ENCODE measurements at places on chromosomes 11 and 22.

- no peak for DNase-seq
Observed at GRCh38 chr11:69335007-69335780, 41.2 kb downstream of the MYEOV start.

GRCh38 chr11:2301631-2302305 lies at the start of the genes C11orf21 and TSPAN32:
C11orf21 (minus strand) TSS chr11:2301918; CDS start chr11:2301808, 110 bp downstream.
TSPAN32 (plus strand) TSS chr11:2302013; CDS start chr11:2302150, 137 bp downstream.
- DNase-seq = peak; percentile 66

DNA sequence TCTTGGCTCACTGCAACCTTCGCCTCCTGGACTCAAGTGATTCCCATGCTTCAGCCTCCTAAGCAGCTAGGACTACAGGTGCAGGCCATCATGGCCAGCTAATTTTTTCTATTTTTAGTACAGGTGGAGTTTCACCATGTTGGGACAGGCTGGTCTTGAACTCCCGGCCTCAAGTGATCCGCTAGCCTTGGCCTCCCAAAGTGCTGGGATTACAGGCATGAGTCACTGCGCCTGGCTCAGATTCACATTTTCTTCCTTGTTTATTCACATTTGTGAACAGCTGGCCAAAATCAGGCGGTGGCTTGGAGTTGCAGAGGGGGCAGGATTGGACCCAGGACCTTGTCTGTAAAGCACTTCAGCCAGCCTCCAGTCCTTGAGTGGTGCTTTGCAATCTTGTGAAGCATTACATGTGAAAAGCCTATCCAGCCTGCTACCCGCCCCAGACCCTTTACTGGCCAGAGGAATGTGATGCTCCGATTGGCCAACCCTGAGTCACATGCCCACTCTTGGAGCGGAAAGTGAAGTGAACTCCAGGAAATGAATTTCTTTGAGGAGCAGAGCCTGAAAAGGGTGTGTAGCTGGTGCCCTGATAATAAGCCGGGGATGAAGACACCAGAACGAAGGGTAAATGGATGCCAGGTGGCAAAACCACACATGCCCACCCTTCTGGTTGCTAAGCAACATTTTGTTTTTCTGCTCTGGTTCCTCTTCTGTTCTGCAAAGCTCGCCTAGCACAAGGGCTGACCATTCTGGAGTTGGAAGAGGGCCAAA lies 62.6 kb upstream of the PTPRJ start:
- peak; percentile 65 for DNase-seq

GRCh38 chr11:112315057-112315720 lies 54.5 kb upstream of the PLET1 start:
- no peak for DNase-seq

DNA sequence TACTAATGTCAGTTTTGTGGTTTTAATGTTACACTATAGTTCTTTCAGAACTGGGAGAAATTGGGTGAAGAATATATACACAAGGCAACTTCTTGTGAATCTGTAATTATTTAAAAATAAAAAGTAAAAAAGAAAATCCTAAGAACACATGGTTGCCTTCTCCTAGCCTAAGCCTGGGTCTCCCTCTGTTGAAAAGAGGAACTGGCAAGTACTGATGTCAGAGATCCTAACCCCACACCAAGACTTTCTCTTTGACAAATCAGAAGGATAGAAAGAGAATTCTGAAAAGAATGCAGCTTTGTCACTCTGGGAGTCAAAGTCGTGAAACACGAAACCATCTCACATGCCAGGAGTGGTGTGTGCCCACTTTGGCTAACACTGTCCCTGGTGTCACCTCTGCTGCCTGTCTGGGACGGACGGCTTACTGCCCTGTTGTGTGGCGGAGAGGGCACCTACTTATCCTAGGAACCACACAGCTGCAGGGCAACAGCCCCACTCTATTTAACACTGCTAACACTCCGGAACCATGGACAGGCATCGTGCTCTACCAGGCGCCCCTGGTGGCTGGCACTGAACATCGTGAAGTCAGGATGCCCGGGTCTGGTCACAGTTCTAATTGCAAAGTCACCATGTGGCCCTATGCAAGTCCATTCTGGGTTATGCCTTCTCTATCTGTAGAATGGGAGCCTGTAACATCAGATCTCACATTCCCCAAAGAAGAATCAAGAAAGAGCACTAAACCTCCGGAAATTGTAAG lies 108.7 kb upstream of the CD82 start:
- DNase-seq = peak; percentile 34

- peak; percentile 90 for DNase-seq
Observed at GRCh38 chr11:119671051-119671450, 57.9 kb downstream of the NECTIN1 start.

- DNase-seq = no peak
Observed at GRCh38 chr11:6405052-6405667, 13.7 kb downstream of the APBB1 start.

DNA sequence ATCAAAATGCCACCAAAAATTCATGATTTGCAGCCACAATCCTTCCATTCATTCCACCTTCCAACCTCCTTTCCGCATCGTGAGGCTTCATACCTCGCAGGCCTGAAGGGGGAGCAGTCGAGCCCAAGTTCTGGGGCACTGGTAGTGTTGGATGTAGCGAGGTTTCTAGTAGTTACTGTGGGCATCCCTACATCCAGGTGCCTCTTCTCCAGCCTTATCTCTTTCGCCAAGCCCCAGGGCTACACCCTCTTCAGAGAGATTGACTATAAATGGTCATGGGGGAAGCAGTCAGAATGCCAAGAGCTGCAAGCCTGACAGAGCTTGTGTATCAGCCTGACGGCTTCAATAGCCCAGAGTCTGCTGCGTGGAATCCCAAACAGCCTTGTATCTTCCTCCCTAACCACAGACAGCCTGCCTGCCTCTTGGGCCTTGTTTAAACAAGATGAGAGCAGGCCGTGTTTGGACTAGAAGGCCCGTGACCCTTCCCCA lies 28.9 kb downstream of the CLMP start:
- no peak for DNase-seq

DNA sequence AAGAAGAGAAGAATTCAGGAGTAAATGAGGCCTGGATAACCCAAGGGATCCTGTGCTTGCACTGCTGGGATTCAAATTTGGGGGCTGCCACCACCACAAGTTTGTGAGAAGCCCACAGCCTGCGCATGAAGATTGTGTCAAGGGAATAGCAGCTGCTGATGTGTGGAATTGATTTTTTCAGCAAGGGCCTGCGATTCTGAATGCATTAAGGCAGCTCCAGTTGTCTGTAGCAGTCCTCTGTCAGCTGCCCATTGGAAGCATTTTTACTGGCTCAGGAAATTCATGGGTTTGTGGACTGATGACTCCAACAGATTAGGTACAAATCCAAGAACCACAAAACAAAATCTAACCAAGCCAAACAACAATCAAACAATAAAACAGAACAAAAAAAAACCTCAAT lies 14.0 kb downstream of the ARVCF start:
- no peak for DNase-seq

- DNase-seq = peak; percentile 37
Observed at GRCh38 chr11:128734103-128734831, 40.4 kb downstream of the FLI1 start.

- no peak for DNase-seq
Observed at GRCh38 chr11:22467741-22468140, 129.6 kb downstream of the SLC17A6 start.

DNA sequence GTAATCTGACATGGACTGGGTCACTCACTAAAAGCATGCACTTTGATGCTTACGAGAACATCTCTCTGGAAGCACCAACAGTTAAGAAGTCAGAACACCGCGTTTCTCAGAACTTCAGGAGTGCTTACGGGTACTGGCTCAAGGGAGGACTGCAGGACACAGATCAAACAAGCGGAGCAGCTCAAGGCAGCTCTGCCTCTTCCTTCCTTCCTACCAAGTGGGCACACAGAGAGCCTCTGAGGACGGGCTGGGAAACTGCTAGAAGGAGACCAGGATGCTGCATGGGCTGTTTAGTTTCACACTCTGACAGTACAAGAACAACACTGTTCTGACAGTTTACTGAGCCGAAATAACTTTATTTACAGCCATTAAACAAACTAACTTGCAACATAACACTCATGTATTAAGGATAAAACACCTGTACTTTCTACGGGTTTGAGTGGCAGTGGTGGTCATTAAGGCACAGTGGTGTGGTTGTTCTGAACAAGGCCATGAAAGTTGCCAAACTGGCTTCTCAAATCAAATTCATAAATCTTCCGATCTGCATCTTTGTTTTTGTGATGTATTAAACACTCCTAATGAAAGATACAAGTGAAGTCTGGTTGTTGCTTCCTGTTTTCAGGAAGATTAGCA lies 37.5 kb downstream of the ARFGAP3 start:
- no peak for DNase-seq

DNA sequence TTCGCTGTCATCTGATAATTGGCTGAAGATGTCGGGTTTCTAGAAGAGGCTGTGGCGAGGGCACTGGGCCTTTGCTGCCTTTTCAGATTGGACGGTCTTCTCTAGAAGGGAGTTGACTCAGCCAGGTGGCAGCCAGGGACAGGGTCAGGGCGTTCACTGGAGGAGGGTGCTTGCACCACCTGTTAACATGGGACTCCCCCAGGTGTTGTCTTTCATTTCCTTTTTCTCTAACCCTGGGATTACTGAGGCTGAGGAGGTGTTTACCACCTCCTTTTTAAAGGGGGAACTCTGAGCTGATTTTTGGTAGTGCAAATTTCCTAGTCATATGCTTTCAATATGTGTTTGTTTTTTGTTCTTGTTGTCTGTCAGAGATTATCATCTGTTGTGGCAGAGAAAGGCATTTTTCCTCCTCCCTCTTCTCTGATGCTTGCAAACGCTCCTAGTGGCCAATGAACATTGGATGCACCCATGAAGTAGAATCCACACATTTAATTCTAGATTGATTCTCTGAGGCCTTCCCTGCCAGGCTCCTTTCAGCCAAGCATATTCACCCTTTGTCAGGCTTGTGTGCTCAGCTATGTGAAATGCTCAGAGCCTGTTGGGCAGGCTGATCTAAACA lies 54.1 kb downstream of the LDLRAD3 start:
- no peak for DNase-seq

- DNase-seq = peak; percentile 30
Observed at GRCh38 chr22:38167988-38168407, 13.6 kb downstream of the PLA2G6 start.

DNA sequence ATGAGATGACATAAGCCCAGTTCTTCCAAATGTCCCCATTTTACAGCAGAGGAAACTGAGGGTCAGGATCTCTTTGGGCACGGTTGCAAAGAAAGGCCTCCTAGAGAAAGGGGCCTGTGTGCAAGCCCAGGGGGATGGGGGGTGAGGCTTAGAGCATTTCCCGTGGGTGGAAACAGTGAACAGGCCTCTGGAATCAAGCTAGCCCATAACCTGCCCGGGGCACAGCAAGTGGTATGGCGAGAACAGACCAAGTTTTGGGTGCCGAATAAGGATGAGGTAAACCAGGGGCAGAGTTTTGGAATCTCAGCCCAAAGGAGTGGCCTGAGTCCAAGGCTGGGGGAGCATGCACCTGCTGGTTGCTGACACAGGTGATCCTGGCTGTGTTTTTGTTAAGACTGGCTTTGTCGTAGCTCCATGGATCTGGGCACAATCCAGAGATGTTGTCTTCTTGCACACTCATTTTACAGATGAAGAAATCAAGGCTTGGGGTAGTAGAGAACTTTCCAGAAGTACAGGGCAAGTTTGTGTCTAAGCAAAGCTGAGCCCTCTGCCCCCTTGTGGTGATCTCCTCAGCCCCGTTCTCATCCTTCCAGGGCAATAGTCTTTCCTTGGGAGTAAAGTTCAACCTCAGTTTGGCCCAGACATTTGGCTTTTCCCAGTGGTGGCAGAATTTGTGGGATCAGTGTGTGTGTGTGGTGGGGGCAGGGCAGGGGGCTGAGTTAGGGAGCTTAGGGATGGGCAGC lies 53.5 kb upstream of the MYEOV start:
- DNase-seq = no peak

DNA sequence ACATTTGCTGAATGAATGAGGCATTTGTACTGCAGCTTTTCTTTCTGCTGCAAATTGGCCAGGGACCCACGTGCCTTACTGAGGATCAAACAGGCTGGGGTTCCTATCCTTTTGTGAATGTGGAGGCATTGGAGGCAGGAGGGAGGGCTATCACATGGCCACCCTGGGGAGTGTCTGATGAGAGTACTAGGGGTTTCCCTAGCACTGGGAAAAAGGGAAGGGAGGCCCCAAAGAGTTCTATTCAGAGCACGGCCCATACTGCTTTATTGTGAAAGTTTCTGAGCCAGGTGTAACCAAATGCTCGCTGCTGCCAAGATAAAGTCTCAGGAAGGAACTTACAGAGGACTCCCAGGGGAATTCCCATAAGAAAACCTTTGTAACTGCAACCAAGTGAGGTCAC lies 78.4 kb upstream of the ANO1 start:
- no peak for DNase-seq

- no peak for DNase-seq
Observed at GRCh38 chr22:43485502-43486089, 73.8 kb downstream of the MPPED1 start.

DNA sequence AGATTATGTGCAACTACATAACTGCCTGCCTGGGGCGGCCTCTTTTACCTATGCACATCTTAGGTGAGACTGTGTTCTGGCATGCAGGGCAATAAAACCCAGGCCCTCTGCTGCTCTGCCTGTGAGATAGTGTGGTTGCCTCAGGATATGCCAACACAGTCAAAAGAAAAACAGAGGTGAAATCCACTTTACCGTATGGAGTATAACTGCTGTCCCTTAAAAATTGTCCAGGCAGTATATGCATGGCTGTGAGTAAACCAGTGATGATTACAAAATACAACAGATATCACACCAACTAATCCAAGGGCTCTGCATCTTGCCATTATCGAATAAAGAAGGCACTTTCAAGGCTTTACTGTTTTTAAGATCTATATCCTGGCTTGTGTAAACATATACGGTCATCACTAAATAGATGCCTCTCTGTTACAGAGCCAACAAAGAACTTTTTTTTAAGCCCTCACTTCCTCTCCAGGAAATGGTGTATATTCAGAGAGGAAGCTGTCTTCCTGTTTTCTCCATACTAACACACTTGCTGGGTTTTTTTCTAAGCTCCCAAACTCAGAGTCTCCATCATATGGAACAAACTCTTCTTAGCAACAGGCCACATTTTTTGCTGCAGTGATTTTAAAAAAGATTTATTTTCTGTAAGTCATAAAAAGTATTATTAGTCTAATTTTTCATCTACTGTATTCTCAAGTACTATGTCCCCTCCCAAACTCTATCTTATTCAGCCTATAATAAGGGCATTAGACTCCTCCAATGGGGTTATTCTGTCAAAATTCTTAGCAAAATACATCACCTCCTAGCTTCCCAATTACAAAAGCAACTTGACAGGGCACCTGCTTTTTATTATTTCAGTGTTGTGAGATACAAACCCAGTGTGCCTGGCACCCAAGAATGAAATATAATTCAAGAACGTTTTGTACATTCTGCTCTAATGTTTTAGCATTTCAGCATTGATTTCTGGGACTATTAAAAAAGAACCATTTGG lies 135.2 kb downstream of the MAML2 start:
- no peak for DNase-seq

DNA sequence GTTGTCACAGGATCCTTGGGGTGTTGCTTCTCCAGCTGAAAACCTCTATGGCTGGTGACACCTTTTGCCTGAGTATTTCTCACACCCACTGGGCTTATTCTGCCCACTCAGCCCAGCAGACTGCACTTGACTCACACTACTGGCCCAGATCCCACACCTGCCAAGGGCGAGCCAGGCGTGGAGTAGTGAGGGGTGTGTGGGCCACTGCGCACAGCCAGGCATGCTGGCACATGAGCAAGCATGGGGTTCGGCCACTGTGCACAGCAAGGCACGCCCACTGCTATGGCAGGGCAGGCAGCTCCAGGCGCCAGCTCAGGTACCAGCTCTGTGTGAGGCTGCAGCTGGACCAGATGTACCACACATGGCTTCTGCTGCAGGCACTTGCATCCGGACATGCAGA lies 116.5 kb upstream of the MTNR1B start:
- DNase-seq = no peak

Measured in right forelimb (tissue), 1 donor.